ENCODE measurements at places on chromosomes 4 and X.

GRCh38 chrX:129748305-129748704 is 9.5 kb downstream of the XPNPEP2 start:
- DNase-seq = no peak

GRCh38 chrX:8403988-8404387 is 60.6 kb upstream of the VCX3B start:
- no peak for DNase-seq

DNA sequence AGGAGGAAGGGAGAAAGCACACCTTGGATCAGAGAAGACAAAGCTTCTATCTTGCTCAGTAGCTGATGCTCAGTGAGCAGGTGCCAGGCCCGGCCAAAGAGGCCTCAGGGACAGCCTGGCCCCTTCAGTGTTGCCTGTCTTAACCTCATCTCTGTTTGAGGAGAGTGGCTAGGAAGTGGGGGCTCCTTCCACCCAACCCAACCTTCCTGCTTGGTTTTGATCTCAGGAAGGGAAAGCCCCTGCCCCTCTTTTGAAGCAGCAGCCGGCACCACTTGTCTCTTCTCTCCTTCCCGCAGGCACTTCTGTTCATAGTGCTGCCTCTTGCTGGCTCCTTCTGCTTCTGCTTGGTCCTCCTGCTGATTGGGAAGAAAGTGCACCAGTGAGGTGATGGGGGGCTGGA is 2.4 kb upstream of the AFF2 start:
- DNase-seq = no peak

DNA sequence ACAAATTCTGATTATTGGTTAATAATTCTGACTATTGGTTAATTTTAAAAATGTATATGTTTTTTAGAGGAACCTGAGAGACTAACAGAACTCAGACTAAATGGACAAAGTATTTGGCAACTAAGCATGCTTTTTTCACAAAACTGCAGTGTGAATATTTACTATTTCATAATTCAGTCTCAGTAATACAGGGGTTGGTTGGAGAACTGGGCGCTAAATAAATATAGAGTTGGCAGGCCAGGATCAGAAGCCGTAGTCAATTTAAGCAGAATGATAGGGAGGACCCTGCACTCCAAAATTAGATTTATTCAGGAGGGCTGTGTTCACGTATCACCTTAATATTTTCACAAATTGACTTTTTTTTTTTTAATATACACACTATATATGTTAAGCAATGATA is 5.8 kb downstream of the TIGD2 start:
- no peak for DNase-seq

GRCh38 chr4:114021451-114021850 is 42.0 kb upstream of the ARSJ start:
- DNase-seq = no peak

GRCh38 chr4:15717657-15718416 is 15.0 kb downstream of the BST1 start:
- no peak for DNase-seq

- no peak for DNase-seq
These were observed 94.5 kb upstream of the IL15 start for GRCh38 chr4:141541851-141542250.

GRCh38 chrX:13147733-13148132 is 103.3 kb upstream of the FAM9C start:
- DNase-seq = no peak

Measured in cortex of kidney (tissue), 1 donor.